Thoracic aorta (tissue), 2 donors: ENCODE measurements at places on chromosomes 4 and X. TPM values are rescaled to one million over a fixed set of nuclear protein-coding genes. Genes with fewer than 3 reads are reported as not detected.

Gene XG
- 18.1 TPM for total RNA-seq

Gene RAB9B
- 6.8 TPM for total RNA-seq

Gene RPL9
- 2,526 TPM for total RNA-seq

Gene RBMXL3
- not detected for total RNA-seq

Gene PITX2
- total RNA-seq = not detected

DNA sequence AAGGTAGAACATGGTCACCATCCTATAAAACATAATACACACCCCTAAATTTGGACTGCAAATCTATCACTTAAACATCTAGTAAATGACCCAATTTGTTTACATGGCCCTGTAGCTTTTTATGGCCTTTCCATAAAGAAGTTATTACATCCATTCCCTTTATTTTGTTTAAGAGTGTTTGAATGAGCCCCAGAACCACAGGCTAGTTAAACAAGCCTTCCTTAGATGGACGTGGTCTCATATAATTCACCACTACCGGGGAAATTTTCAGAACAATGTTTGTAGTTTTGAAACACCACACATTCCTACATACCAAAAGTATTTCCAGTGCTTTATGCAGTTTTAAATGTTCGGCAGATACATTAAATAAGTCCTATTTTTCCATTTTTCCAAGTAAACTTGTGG is 12.3 kb downstream of the PDGFC start:
- peaks cover 34% of the 10 kb centered on the region for H3K4me1 ChIP-seq
- H3K27ac ChIP-seq = peak overlapping the region; percentile 51
- no peaks in the 10 kb centered on the region for H3K36me3 ChIP-seq
- H3K4me3 ChIP-seq = peak overlapping the region; percentile 36
- no peaks in the 10 kb centered on the region for H3K27me3 ChIP-seq

DNA sequence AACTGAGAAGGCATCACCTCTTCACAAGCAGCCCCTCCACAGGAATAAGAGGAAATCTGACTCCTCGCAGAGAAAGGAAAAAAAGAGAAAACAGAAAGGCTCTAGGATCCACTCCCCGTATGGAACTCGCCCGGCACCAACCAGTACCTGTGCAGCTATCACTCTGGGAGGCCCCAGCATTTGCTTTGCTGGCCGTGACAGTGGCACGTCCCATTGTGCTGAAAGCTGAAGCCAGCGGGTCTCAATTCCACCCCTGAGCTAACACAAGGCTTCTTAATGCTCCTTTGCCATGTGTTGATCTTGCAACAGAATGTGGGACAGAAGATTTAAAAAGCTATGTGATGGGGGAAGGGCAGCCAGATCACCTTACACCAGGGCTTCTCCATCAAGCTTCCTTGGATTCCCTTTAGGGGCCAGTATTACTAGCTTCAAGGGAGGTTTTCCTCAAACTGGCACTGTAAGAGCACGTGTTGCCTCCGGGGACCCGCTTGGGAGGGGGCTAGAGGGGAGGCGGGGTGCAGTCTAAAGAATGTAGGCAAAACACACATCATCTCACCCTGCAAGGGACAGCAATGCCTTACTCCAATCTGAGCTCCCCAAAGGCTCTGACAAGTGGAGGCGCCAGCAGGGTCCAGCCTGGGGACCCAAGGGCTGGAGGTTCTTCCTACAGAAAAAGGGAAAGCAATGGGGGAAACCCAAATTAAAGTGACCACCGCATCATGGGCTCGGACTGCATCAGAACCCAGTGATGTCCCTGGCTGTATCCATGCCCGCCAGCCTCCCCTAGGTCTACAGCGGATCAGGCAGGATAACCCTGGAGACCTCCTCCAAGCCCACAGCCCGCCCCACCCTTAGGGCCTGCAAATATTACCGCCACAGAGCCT is 1.2 kb downstream of the USP46 start:
- peak overlapping the region; percentile 89 for H3K27ac ChIP-seq
- H3K4me1 ChIP-seq = peaks cover 57% of the 10 kb centered on the region
- no peaks in the 10 kb centered on the region for H3K27me3 ChIP-seq

DNA sequence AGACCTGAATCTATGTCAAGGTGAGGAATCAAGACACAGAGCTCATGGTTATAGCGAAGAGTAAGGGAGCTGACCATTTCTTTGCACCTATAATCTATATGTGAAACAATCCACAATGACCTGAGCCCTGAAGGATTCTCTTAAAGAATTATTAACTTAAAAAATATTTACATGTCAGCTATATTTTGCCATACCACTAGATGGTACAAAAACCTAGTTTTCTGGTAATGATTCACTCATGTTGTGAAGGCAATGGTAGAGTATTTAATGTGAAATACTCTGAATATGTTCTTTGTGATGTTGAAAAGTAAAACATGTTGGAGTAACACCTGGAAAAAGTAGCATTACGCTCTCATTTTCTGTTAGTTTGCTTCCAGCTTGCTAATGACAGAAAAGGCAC is 40.0 kb downstream of the VGLL1 start:
- H3K27ac ChIP-seq = no peak overlapping the region
- H3K36me3 ChIP-seq = no peaks in the 10 kb centered on the region

DNA sequence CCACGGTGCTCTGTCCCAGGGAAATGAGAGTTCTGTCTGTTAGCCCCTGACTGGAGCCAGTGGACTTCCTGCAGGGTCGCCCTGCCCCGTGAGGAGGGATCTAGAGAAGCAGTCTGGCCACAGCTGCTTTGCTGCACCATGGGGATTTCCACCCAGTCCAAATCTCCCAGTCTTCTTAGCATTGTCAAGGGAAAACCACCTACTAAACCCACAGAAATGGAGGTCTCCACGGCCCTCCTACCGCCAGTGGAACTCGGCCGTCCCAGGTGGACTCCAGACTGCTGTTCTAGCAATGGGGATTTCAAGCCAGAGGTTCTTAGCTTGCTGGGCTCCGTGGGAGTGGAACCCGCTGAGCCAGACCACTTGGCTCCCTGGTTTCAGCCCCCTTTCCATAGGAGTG is 133.3 kb upstream of the PCDH7 start:
- no peak overlapping the region for H3K27ac ChIP-seq
- no peaks in the 10 kb centered on the region for H3K4me1 ChIP-seq
- no peaks in the 10 kb centered on the region for H3K36me3 ChIP-seq
- no peaks in the 10 kb centered on the region for H3K27me3 ChIP-seq
- H3K4me3 ChIP-seq = no peak overlapping the region

DNA sequence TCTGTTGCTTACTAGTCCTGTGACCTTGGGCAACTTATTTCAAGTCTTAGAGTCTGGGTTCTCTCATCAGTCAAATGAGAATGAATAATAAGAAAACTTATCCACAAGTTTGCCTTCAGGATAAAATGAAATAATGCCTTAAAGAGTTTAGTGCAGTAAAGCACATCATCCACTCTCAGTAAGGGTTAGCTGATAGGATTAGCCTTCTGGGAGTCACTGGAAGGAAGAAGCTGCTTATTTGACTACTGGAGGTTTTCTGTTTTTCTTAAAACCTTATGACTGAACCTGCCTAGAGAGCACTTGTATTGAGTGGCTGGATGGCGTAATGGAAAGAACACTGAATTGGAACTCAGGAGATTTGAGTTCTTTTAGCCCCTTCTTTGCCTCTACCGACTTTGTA is 1.8 kb downstream of the RNF128 start:
- no peaks in the 10 kb centered on the region for H3K27me3 ChIP-seq
- no peaks in the 10 kb centered on the region for H3K36me3 ChIP-seq
- no peak overlapping the region for H3K27ac ChIP-seq
- DNase-seq = no peak
- H3K4me3 ChIP-seq = no peak overlapping the region

- peak overlapping the region; percentile 85 for H3K4me3 ChIP-seq
- H3K4me1 ChIP-seq = peaks cover 27% of the 10 kb centered on the region
- no peak for DNase-seq
- no peaks in the 10 kb centered on the region for H3K27me3 ChIP-seq
Observed at GRCh38 chr4:139015948-139016471, 429 bp downstream of the NOCT start.

DNA sequence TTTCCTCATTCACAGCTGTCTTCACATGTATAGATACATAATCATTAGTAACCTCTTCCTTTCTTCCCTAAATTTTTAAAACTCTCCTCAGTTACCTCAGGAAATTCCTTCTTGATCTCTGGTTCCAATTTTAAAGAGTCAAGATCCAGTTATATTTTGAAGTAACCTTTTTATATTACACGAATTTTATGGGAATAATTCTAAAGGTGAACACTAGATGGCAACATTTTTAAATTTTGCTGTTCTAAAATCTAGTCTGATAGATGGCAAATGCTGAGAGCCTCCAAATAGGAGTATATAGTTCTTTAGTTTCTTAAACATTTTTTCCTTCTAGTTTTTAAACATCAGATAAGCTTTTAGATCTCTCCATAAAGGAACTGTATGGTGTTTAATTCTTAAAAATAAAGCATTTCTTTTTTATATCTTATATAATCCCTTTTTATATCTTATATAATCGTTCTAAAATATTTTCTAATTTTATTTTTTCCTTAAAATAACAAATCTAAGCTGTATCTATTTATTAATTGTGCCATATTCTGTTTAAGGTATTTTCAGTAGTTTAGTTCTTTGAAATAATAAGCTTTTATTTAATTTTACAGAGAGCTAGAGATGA is 37.9 kb upstream of the PAPSS1 start:
- DNase-seq = no peak
- H3K27ac ChIP-seq = no peak overlapping the region
- H3K27me3 ChIP-seq = no peaks in the 10 kb centered on the region
- no peaks in the 10 kb centered on the region for H3K36me3 ChIP-seq

GRCh38 chrX:107780525-107780924 is 3.0 kb downstream of the NCBP2L start:
- no peak overlapping the region for H3K4me3 ChIP-seq
- no peaks in the 10 kb centered on the region for H3K4me1 ChIP-seq
- no peak for DNase-seq

DNA sequence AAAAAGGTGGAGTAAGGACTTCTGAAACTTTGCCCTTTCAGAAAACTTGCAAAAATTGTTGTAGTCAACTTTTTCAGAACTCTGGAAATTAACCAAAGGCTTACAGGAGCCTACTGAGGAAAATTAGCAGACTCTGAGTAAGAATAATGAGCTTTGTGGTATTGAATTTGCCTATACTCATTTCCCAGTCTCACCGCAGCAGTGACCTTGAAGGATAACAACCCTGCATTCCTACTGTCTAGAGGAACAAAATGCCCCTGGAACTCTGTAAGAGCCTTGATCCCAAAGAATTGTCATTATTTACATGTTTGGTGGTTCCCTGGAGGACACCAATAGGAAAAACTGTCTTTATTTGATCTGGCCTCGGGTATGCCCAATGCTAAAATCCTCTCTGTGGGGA is 57.9 kb downstream of the MND1 start:
- H3K27me3 ChIP-seq = no peaks in the 10 kb centered on the region
- no peak overlapping the region for H3K4me3 ChIP-seq
- no peak for DNase-seq
- H3K27ac ChIP-seq = no peak overlapping the region
- no peaks in the 10 kb centered on the region for H3K4me1 ChIP-seq
